Activated T-cell treated with anti-CD3 and anti-CD28 coated beads, Interleukin-2, amount 50 U/mL, for 72 hours (primary cell): ENCODE measurements at places on chromosomes 4 and X.
A peak's percentile ranks its signal among the peaks of the same experiment; 100 is the strongest.

GRCh38 chrX:25207803-25208475, 192.2 kb upstream of the ARX start:
- DNase-seq, result no peak

- DNase-seq, result peak; percentile 2
These were observed 362.5 kb upstream of the TRAM1L1 start for GRCh38 chr4:117447925-117448324.

GRCh38 chr4:140472156-140472555, 25.9 kb downstream of the MGAT4D start:
- DNase-seq, result no peak

GRCh38 chr4:71052034-71052433, 58.6 kb downstream of the DCK start:
- DNase-seq, result no peak

DNA sequence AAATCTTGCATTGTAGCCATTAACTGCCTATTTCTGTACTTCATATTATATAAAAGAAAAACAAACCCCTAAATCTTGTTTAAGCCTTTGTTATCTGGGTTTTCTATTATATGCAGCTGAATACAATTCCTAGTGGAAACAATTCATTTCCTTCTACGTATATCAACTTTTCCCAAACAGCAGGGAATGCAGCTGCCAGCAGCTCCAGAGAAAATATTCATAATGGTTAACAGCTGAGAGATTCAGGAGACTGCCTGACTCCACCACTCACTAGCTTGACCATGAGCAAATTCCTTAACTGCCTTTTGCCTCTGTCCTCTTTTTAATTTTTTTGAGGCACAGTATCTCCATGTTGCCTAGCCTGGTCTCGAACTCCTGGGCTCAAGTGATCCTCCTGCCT, 146.2 kb downstream of the SPATA18 start:
- DNase-seq, result no peak

- DNase-seq, result no peak
These were observed 57.2 kb upstream of the NPNT start for GRCh38 chr4:105838082-105838481.
